ENCODE measurements at places on chromosomes 3 and 15.
A peak's percentile ranks its signal among the peaks of the same experiment; 100 is the strongest.

- no peak for DNase-seq
These were observed 67.1 kb downstream of the APBA2 start for GRCh38 chr15:28952666-28953491.

GRCh38 chr3:153138276-153139210, 23.5 kb upstream of the RAP2B start:
- DNase-seq = no peak

GRCh38 chr3:40680685-40681657, 156.2 kb downstream of the ZNF621 start:
- no peak for DNase-seq

GRCh38 chr3:51385621-51386091, 565 bp downstream of the MANF start:
- DNase-seq = peak; percentile 19

- DNase-seq = no peak
These were observed 43.5 kb upstream of the RAF1 start for GRCh38 chr3:12707449-12707848.

GRCh38 chr3:99355465-99355864, 282.9 kb upstream of the COL8A1 start:
- no peak for DNase-seq

GRCh38 chr3:133393204-133393603, 6.7 kb upstream of the BFSP2 start:
- DNase-seq = no peak

DNA sequence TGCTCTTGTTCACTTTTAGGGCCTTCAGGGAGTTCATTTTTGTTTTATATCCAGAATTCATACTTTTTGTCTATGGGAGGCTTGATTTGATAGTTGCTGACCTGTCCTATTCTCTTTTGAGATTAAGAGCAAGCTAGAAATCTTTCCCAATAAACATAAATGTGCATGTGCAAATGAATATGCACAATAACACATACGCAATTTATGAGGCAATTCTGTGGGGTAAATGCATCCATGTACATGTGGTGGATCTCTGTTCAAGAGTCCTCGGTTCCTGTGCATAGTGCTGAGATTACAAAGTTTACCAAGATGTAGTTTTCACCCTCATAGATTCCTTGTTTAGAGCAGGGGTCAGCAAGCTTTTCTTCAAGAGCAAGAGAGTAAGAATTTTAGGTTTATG, 640.7 kb downstream of the EDEM1 start:
- DNase-seq = no peak

GRCh38 chr3:161072211-161072621, 32.9 kb downstream of the B3GALNT1 start:
- DNase-seq = no peak

DNA sequence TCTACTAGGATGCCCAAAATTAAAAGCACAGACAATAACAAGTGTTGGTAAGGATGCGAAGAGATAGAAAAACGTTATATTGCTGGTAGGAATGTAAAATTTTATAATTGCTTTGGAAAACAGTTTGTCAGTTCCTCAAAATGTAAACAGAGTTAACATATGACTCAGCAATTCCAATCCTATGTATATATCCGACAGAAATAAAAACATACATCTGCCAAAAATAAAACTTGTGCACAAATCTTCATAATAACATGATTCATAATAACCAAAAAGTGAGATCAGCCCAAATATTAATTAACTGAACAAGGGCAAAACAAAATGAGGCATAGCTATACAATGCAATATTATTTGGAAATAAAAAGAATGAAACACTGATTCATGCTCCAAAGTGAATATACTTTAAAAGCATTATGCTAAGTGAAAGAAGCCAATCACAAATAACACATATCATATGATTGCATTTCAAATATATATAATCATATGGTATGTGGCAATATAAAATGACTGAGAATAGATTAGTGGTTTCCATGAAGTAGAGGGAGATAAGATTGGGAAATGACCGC, 609.3 kb downstream of the IGSF11 start:
- DNase-seq = no peak

DNA sequence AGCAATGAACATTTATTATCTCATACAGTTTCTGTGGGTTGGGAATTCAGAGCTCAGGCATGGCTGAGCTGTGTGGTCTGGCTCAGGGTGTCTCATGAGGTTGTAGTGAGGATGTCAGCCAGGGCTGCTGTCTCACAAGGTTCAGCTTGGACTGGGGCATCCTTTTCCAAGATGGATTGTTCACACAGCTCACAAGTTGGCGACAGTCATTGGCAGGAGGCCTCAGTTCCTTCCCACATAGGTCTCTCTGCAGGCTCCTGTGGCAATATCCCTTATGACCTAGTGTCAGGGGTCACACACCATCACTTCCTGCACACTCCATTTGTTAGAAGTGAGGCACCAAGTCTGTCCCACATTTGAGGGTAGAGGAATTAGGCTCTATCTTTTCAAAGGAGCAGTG, 56.0 kb downstream of the RPLP1 start:
- DNase-seq = no peak

GRCh38 chr3:20130106-20130505, 55.9 kb downstream of the SGO1 start:
- no peak for DNase-seq

DNA sequence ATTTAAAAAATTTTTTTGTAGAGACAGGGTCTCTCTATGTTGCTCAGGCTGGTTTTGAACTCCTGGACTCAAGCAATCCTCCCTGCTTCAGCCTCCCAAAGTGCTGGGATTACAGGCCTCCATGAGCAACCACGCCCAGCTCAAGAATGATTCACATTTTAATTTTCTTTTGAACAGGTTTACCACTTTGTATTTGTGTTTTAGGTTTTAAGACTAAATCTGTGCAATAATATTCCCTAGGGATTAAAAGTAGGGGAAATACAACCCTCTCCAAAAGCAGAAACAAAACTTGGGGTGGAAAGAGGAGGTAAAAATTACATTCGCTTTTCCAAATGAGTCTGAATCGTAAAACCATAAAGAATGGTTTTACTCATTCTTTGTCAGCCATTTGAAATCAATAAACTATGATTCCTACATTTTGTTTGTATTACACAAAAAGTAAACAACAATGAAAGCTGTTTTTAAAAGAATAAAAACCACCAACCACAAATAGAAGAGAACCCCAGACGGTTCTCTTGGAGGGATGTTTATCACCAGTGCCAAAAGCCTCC, 37.8 kb downstream of the SLC24A1 start:
- DNase-seq = no peak

DNA sequence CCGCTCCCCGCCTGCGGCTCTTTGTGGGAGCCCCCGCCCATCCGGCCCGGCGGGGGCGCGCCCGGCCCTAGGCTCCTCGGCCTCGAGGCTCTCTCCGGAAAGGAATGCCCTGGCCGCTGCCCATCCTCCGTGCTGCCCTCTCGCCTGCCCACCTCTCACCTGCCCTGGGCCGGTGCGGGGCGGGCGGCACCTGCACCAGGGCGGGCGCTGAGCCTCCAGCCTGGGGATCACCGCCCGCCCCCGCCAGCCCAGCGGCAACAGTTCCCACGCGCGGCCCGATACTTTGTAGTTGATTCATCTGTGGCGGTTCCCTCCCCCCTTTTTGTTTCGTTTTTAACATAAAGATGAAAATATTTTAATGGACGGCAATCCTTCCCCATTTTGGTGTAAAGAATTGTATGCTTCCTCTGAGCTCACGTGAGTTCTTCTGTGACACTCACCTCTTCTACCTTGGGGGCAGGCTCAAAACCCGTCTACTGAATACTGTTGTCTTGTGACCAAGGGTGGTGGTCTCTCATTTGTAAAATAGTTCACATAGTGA, 1.9 kb downstream of the KLF13 start:
- DNase-seq = no peak

- no peak for DNase-seq
These were observed 7.5 kb downstream of the CDC25A start for GRCh38 chr3:48180531-48181253.

- DNase-seq = no peak
These were observed 153.4 kb upstream of the SMAD3 start for GRCh38 chr15:66912001-66912400.

- no peak for DNase-seq
These were observed 235.7 kb upstream of the THBS1 start for GRCh38 chr15:39345176-39345575.

DNA sequence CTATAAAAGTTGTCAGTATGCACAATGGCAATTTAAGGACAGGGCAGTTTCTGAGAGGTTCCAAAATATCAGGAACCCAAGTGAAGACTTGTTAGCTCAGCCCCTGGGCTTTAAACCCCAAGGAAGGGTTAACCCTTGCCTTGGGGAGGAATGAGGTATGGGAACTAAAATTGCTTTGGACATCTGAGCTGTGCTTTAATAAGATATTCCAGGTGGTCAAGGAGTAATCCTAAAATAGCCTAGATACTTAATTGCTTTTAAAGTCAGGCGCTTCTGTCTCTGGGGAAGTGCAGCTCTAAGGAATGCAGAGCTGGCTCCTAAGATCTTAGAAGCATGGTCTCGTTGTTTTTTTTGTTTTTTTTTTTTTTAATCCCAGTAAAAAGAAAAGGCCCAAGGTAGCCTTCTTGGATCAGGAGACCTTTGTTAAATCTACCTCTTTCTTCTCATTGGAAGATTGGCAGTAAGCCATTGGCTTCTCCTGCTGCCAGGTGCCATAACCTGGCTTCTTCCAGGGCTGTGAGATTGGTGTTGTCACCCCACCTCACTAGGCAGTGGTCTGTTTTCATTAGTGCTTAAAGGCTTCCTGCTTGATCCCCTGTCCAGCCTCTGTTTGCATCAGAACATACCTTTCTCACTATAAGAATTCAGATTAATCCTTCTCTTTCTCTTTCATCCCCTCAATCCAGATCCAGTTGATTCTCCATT, 24.5 kb downstream of the ARID3B start:
- no peak for DNase-seq

DNA sequence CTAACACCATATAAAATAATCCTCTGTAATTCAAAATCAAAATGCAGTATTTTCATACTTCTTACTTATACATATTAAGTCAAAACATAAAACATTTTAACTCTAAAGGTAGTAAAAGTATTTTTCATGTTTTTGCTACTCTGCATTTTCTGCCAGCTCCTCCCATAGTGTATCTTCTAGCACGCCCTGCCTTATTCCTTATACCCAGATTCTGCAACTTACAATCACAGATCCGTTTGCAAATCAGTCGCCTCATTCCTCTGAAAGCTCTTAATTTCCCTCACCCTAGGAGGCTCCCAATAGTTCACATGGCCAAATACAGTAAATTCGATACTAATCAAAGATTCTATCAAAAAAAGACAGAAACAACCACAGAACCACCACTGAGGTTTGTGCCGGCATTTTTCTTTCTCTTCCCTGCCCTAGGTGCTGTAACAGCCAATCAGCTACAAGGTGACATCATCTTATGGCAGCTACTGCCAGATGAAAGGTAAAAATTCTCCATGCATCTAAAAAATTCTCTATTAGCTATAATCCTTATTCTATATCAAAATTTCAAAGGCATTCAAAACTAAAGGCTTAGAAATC, 72.9 kb downstream of the CLASP2 start:
- DNase-seq = no peak

- DNase-seq = no peak
These were observed 116.9 kb upstream of the FOXB1 start for GRCh38 chr15:59887211-59887610.

DNA sequence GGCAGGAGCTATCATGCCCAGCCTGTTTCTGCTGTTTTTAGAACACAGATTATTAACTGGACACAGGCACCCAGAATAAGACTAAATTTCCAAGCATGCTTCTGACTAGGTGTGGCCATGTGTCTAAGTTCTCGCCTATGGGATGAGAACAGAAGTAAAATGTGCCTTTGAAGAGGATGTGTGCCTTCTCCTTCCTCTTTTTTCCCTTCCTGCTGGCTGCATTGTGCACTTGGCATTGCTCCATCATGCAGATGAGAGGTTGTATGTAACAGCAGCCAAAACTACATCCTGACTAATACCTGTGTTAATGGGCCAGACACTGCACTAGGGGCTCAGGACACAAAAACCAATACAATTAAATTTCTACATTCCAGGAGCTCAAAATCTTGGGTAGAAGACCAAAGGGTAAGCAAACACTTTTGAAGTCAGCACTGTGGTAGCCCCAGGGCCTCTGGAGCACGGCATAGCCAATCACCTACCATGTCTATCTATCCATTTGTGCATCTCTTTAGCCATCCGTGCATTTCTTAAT, 40.9 kb upstream of the RNU6-1 start:
- no peak for DNase-seq

DNA sequence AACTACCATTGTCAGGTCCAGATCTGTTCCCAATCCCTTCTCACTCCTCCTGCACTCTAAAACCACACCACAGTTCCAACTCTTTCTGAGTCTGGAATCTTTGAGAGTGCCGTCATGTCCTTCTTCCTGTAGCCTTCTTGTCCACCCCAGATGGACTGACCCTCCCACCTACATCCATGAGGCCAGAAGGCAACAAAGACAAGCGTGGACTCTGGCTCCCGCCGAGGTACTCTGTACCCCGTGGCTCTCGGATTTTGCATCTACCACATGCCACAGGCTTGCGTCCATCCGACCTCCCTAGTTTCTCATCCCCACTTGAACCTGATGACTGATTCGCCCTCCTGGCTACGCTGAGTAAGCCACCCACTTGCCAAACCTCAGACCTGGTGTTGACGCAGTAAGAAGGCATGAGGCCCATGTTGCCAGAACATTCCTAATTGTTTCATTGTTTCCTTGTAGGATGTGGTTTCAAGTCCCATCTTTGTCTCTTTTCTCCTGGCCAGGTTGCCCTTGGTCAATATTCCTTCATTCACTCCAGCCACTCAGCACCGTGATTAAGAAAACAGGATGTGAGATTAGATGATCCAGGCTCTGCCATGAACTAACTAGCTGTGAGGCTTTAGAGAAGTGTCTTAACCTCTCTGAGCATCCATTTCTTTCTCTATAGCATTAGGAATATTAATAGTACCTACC, 1.1 kb upstream of the ZBTB38 start:
- no peak for DNase-seq
